ENCODE measurements at places on chromosomes 2 and 18.

DNA sequence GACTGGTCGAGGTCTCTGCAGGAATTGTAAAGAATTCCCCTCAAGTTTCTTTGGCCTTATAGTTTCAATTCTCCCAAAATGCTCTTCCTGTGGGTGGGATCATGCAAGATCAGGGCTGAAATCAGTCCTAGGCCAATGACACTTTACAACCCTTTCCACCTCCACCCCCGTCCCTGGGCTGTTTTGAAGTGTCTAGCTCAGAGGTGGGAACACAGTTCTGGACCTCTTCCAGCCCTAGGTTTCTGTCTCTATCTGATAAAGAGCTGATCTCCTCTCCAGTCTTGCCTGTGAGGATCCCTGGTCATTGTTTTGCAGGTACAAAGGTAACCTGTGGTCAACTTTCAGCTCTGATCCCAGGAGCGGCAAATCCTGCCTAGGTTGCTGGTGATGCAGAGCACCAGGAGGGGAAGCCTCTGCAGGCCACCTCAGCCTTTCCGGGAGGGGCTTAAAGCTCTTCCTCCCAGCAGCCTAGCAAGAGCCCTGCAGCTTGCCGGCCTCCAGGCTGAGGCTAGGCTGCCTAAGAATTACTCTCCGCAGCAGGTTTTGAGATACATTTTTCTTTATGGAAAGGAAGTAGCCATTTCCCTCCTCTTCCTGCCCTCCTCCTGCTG is 69.8 kb upstream of the WIPF1 start:
- no peak for DNase-seq

DNA sequence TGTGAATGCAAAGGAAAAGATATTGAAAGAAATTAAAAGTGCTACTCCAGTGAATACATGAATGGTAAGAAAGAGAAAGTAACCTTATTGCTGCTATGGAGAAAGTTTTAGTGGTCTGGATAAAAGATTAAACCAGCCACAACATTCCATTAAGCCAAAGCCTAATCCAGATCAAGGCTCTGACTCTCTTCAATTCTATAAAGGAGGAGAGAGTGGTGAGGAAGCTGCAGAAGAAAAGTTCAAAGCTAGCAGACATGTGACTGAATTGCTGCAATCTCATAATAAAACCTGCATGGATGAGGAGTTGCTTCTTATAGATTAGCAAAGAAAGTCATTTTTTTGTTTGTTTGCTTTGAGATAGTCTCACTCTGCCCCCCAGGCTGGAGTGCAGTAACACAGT is 130.2 kb downstream of the DNAH6 start:
- no peak for DNase-seq

- DNase-seq = no peak
Observed at GRCh38 chr18:70284976-70285620, 3.7 kb upstream of the SOCS6 start.

DNA sequence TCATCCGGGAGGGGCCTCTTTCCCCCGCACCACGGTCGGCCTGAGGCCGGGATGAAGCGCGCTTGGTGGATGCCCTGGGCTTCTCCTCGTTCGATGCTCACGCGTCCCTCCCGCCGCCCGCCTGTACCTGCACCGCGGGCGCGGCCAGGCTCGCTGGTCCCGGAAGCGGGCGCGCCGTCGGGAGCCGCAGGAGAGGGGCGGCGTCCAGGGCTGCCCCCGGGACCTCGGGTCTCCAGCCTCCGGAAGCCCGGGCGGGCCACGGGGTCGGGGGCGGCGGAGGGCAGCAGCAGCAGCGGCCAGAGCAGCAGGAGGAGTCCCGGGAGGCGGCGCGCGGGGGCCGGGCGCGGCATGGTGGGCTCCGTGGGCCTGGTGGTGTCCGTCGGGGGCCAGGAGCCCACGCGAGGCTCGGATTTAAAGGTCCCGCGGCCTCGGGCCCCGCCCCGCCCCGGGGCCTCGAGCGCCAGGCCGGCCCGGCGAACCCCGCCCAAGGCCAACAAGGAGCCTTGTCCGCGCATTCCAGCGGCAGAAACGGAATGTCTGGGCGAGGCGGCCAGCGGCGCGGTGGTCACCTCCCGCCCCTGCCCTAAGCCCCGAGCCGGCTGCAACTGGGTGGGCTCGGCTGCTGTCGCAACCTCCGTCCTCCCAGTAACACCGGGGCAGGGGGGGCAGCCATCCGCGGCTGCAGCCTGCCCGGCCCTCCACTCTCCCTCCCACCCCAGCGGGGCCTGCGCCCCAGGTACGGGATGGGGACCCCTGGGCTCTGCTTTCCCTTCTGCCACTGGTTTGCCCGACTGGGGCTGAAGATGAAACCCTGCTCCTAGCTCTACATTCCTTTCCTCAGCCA is at the start of gene MATN3:
Gene MATN3, minus strand, starts transcription at position 387 of the 844 bp plus-strand sequence. Its CDS starts 37 bp downstream, at position 350.
- DNase-seq = no peak

GRCh38 chr2:237791977-237792727 is 6.4 kb upstream of the RBM44 start:
- DNase-seq = no peak

DNA sequence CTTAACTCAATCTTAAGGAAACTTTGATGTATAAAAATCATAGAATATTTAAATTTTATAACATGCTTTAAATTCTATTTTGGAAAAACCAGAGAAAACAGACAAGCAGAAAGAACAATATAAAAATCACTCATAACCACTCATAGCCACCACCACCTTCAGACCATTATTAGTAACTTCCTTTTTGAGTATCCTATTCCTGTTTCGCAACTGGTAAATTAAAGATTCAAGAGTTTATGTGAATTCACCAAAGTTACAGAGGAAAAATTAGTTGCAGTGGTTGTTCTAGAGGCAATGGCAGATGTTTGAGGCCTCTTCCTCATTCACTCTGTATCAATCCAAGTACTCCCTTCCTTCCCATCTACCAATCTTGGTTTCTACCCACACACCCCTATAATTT is 49.3 kb upstream of the PROKR1 start:
- DNase-seq = no peak

GRCh38 chr2:122164964-122165363 is 409.5 kb downstream of the TSN start:
- no peak for DNase-seq

DNA sequence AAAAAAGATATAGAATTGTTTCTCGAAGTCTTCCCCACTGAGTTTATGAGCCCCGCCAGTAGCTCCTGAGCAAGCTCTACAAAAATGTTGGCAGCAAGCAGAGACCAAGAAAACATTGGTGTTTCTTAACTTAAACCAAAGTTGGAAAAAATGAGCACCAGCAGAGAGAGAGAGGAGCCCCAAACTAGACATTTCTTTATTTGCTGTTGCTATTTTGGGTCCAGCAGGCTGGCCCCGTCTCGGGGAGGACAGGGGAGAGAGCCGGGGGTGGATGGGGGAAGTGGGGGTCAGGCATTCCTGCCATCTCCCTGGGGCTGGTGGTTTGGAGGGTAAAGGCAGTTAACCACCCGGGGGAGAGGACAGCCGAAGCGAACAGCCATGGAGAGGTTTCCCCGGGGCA is 113.0 kb downstream of the DYSF start:
- no peak for DNase-seq

DNA sequence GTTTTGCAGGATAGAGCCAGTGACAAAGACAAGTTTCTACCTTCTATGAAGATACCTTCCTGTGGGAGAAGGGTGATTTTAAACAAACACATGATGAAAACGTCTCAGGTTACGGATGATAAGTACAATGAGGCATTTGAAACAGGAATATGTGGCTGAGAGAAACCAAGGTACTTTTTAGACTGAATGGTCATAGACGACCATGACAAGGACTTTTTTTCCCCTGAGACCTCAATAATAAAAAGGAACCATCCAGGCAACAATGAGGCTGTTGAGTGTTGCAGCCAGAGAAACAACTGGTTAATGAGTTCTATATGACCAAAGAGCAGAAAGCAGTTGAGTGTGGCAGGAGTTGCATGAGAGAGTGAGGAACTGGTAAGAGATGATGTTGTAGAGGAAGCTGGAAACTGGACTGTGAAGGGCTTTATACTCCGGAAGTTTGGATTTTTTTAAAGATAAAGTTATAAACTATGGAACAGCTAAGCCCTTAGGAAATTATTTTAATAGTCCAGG is 306.1 kb upstream of the CYRIA start:
- no peak for DNase-seq

DNA sequence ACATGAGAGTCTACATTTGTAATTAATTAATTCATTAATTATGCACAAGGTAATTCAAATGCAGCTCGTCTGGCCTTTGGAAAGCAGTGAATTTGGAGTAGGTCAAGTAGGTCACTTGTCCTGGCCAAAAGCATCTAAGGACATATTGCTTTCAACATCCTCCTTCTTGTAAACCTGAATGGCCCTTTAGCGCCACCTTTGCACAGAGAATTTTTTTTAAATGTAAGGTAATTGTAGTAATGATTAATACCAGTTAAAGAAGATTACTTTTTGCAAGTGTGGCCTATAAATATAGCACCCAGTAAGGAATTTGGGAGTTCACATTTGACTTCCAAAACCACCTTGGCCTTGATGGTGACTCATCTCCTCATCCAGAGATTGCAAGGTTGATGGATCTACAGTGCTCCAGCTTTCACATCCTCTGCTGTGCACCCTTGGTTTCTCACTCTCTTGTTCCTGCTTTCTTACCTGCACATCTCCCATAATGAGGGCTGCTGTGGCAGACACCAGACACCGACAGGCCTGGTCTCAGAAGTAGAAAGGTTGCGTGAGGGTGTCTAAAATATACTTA is 481.7 kb downstream of the TGIF1 start:
- DNase-seq = no peak

GRCh38 chr18:59467497-59467896 is 108.4 kb upstream of the LMAN1 start:
- no peak for DNase-seq

Data from COR-L47 (cell line).